ENCODE measurements at places on chromosomes 4 and X.

DNA sequence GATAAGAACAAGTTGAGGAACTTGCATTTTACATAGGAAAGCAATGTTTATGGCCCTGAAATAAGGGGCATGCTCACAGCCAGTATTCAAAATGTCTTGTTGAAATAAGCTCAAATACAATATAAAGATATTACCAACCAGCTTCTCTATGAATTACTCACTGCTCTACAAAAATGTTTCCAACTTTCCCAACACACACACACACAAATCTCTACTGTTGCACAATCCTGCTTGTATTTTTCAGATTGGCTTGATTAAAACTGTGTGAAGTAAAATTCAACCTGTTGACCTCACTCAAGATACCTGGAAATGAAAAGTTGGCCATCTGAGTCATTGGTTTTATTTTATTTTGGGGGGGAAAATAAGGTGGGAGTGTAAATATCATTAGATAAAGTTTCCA is 128.6 kb downstream of the CHIC2 start:
- DNase-seq: no peak

DNA sequence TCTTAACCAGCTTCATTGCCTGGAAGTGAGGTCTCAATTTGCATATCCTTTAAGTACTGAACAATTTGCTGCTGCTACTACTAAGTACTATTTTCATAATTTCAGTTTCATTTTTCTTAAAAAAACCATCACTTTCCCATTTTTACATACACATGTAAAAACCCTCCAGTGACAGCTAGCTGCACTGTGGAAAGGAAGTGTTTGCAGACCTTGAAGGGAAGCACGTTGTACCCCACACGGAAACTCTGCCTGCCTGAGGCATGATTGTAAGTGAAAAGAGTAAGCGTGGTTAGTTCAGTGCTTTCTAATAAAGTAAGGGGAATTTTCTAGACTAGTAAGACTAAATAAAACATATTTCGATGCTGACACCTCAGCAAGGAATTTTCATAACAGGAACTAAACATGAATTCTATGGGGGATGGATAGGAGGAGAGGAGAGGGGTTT is 103.6 kb downstream of the RAPGEF2 start:
- no peak for DNase-seq

- no peak for DNase-seq
Measured at GRCh38 chrX:135429429-135429828, 7.7 kb downstream of the SMIM10L2A start.

- DNase-seq: no peak
Measured at GRCh38 chr4:71186566-71187403, 152.0 kb upstream of the SLC4A4 start.

GRCh38 chrX:108163333-108164082 is 71.9 kb downstream of the ATG4A start:
- DNase-seq: no peak

DNA sequence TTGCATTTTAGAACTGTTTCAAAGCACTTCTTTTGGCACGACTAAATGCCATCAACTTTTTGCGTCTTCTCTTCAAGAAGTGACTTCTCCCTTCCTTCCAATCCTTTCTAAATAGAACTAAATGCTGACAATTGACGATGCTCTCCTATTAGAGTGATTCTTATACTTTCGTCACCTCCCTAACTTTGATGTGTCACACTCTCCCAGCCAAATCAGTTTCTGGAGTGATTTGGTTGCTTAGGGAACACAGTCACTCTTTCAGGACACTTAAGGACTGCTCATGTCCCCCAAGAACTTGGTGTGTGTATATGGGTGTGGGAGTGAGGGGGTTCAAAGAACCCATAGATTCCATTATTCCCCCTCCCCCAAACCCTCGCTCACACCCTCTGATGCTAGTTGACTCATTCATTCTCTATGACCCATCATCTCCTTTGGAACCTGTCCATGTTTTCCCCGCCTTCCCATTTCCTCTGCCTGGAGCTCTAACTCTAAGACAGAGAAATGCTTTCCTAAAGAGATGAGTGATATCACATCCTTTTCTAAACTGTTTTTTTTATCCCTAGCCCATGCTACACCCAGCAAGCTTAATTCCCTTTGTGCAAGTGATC is 26.8 kb upstream of the AREG start:
- DNase-seq: no peak

DNA sequence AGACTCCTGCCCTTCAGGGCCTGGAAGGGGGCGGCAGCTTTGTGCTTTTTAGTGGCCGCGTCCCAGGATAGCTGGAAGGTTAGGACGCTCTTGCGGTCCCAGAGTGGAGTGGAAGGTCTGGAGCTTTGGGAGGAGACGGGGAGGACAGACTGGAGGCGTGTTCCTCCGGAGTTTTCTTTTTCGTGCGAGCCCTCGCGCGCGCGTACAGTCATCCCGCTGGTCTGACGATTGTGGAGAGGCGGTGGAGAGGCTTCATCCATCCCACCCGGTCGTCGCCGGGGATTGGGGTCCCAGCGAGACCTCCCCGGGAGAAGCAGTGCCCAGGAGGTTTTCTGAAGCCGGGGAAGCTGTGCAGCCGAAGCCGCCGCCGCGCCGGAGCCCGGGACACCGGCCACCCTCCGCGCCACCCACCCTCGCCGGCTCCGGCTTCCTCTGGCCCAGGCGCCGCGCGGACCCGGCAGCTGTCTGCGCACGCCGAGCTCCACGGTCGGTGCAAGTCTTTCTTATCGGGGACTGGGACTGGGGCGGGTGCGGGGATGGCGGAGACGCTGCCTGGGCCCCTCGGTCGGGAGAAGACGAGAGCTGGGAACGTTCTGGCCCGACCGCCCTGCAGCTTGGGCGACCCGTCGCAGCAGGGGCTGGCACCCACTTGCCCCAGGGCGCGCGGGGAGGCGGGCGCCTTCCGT is at the start of gene EDNRA:
TSS of gene EDNRA (plus strand) at position 207 of the 686 bp plus-strand sequence. CDS start 4,585 bp downstream, outside the sequence.
- no peak for DNase-seq

DNA sequence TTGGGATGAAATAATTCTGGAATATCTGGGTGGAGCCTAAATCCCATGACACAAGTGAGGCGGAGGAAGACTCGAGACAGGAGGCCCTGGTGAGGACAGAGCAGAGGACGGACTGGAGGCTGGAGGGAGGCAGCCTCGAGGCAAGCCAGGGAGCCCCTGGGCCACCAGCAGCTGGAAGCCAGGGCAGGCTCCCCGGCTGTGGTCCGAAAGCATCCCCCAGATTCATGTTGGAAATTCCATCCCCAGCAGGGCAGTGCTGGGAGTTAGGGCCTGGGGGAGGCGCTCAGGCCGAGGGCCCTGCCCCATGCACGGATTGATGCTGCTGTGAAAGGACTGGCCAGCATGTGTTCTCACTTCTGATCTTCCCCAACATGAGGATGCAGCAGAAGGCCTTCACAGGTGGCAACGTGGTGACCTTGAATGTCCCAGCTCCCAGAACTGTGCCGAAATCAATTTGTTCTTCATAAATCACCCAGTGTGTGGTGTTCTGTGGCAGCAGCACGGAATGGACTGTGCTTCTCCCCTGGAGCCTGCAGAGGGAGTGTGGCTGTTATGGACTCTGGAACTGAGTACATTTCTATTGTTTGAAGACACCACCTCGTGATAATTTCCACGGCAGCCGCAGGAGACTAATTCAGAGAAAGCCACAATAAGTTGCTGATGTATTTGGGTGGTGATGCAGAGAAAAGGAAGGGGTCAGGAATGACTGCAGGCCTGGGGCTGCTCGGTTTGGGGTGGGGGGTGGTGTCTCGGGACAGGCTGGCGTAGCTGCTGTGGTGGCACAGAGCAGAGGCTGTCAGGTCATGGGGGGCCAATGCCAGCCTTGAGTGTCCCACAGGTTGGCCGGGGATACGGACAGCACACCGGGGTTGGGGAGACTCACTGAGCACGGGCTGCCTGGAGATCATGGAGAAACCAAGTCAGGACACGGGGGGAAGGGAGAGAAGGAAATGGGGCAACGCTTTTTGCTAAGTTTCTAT is 56.9 kb downstream of the PCGF3 start:
- no peak for DNase-seq

DNA sequence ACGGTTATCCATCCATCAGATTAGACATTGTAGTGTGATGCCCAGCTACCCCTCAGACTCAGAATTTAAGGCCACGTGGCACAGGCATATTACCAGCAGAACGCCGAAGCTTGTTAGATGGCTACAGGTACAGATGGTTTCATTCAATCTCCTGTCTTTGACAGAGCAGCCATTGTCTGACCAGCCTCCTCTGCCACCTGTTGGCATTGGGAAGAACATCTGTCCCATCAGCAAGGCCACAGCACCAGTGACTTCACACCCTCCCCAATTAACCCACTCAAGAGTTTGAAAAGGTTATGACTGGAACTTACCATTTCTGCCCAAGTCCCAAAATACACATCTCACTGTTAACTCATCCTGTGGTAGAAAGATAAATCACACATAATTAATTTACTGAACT is 22.0 kb upstream of the PHKA2 start:
- DNase-seq: no peak

GRCh38 chrX:103562801-103563200 is 22.5 kb upstream of the TCEAL4 start:
- DNase-seq: no peak

- no peak for DNase-seq
Measured at GRCh38 chr4:173821876-173822275, 291.8 kb upstream of the HAND2 start.

GRCh38 chr4:183960046-183960420 is 54.9 kb downstream of the STOX2 start:
- DNase-seq: no peak

DNA sequence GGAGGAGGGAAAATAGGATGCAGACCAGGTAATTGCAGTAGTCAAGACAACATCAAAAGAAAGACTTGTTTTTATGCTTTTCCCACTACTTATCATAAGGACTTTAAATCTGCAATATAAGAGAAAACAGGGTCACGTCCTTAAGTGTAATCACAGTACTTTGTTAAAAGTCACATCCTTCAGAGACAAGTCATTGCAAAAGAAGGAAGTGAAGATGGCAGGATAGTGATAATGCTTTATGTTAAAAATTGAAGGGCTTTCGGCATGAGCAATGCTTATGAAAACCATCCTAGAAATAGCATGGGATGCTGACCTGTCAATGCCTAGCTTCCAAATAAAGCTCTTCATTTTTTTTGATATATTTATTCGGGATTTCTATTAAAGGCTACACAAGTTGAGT is 110.2 kb upstream of the TENM3 start:
- no peak for DNase-seq

DNA sequence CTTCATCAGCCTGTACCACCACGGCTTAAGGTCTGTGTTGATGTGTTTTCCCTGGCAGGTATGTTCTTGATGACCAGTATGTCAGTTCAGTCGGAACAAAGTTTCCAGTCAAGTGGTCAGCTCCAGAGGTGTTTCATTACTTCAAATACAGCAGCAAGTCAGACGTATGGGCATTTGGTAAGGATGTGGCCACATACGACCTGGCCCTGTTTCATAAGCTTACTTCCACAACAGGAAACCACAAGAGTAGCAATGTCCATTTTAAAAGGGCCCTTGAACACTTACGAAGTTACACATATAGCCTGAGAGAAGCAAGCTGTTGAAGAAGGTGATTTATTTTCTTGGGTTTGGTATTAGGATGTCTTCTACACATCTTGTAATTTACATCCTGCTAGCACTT is 46.1 kb downstream of the BMX start:
- no peak for DNase-seq

- no peak for DNase-seq
Measured at GRCh38 chr4:55801498-55801897, 18.1 kb upstream of the EXOC1L start.

- DNase-seq: no peak
Measured at GRCh38 chr4:10175626-10176025, 59.0 kb upstream of the WDR1 start.

GRCh38 chrX:79366873-79367749 is at the start of gene ITM2A:
Gene ITM2A (minus strand): TSS chrX:79367334. CDS start chrX:79367215, 119 bp downstream.
- peak; percentile 7 for DNase-seq

DNA sequence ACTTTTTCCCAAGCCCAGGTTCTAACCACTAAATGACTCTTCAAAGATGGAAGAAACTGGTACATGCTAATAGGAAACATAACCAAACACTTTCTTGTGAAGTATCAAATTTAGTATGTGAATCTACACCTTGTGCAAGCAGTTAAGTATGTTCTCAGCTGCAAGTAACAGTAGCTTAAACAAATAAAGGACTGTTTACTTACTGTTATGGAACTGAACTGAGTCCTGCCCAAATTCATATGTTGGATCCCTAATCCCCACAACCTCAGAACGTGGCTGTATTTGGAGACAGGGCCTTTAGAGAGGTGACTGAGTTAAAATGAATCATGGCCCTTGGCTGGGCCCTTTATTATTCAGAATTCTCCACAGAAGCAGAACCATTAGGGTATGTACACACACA is 178.7 kb downstream of the KDR start:
- DNase-seq: no peak

DNA sequence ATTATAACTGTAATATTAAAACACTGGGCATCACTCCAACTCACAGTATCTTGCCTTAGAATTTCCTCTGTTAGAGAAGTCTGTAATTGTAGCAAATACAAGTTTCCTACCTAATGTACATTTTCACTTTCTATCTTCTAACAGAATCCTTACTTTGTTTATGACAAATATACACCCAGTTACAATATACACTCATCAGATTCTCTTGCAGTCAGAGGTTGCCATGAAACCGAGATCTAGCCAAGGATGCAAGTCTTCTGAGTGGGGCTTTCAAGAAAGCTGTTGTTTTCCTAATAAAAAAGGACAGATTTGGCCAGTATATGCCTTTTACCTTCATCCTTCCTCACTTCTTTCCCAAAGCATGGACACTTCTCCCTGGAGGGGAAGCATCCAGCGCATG is 228.9 kb downstream of the SCFD2 start:
- DNase-seq: no peak

- no peak for DNase-seq
Measured at GRCh38 chr4:171676555-171677215, 136.5 kb upstream of the GALNTL6 start.

DNA sequence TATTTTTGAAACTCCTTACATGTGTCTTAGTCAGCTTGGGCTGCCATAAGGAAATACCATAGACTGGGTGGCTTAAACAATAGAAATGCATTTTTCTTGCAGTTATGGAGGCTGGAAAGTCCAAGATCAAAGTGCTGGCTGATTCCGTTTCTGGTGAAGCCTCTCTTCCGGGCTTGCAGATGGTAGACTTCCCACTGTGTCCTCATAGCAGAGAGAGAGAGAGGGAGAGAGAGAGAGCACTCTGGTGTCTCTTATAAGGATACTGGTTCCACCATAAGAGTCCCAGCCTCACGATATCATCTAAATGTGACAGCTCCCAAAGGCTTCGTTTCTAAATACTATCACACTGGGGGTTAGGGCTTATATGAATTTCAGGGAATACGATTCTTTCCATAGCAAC is 39.7 kb downstream of the ENPEP start:
- DNase-seq: no peak

DNA sequence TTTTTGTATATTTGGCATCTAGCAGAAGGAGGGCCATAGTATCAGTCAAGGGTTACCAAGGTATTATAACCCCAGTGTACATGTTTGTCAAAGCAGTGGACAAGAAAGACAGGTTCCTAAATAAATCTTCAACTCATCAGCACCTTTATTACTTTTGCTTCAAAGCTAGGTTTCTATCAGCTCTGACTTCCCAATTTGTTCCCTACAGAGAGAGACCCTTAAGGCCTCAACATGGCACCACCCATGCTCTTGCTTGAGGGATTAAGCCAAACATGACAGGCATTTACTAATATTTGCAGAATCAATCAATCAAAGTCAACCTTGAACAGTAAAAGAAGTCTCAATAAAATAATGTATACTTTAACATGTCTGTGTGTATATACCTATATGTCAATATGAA is 9.4 kb downstream of the TBCK start:
- no peak for DNase-seq

All from stimulated activated CD4-positive, alpha-beta T cell treated with anti-CD3 and anti-CD28 coated beads, Interleukin-1b, Interleukin-23, amount 100 ng/mL, for 1 hour (primary cell).